CD8-positive, alpha-beta memory T cell (primary cell): ENCODE measurements at places on chromosomes 4 and X. TPM values are rescaled to one million over a fixed set of nuclear protein-coding genes. Genes with fewer than 3 reads are reported as not detected.

JCHAIN gene
- total RNA-seq = not detected

PARM1 gene
- not detected for total RNA-seq

GRCh38 chr4:25658357-25658771 is 2.7 kb downstream of the SLC34A2 start:
- no peak for DNase-seq

GRCh38 chr4:1330761-1331590 is 16.0 kb upstream of the UVSSA start:
- peak; percentile 88 for DNase-seq

GRCh38 chr4:102007959-102008425 is 217.5 kb downstream of the BANK1 start:
- no peak for DNase-seq

DNA sequence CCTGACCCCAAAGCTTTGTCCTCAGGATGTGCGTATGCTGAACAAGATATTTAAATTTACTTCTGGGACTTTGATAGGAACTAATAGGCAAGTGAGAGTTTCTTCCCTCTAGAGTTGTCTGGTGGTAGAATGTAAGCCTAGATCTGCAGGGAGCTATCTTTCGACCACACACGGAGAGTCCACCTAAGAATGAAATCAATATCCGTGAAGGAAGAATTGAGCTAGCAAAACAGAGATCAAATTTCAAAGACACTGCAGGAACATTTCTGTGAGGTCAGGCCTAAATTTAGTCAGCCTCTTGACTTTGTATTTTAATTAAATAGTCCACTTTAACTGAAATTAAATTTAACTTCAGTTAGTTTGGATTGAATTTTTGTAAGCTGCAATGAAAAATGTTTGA is 871.3 kb downstream of the RAB28 start:
- no peak for DNase-seq

GRCh38 chr4:172393220-172393619 is 580.0 kb downstream of the GALNTL6 start:
- no peak for DNase-seq

DNA sequence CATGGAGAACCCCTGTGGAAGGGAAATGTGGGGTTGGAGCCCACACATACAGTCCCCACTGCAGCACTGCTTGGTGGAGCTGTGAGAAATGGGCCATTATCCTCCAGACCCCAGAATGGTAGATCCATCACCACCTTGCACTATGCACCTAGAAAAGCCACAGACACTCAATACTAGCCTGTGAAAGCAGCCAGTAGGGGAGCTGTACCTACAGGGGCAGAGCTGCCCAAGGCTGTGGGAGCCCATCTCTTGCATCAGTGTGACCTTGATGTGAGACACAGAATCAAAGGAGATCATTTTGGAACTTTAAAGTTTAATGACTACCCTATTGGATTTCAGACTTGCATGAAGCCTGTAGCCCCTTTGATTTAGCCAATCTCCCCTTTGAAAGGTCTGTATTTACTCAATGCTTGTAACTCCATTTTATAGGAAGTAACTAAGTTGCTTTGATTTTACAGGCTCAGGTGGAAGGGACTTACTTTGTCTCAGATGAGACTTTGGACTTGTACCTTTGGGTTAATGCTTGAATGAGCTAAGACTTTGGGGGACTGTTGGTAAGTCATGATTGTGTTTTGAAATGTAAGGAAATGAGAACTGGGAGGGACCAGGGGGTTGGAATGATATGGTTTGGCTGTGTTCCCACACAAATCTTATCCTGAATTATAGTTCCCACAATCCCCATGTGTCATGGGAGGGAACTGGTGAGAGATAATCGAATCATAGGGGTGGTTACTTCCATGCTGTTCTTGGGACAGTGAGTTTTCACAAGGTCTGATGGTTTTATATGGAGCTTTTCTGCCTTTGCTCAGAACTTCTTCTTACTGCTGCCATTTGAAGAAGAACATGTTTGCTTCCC is 352.6 kb downstream of the INPP4B start:
- DNase-seq = no peak

DNA sequence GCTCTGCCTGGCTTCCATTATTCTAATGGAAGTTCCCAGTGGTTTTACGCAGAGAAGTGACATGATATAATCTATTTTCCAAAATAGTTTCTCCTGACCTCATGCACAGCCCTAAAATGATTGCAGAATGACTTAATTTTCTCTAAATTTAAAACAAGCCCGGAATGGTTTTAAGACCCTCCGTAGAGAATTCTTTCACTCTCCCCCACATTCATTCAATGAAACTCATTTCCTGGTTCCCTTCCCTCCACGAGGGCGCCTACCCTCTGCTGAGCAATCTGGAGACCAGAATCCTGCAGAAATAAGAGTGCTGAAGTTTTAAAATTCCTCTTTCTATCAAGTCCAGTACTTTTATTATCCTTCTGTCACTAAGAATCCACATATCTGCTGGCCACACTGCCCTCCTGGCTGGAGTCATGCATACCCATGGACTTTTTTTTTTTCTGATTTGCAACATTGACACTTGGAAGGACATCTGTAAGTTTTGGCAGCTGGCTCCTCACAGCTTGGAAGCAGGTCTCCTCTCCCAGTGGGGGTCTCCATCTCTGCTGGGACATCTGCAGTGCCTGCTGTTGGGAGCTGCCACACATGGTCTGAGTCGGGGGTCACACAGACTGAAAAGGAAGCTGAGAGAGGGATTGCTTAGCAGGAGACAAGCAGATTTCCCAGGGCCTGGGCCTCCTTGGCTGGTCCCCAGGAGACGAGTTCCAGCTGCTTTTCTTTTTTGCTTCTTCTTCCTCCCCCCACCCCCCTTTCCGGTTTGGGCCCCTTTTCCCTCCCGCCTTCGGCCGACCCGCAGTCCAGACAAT is 86.1 kb downstream of the SOWAHB start:
- DNase-seq = no peak
